Peyer's patch (tissue), 4 donors: ENCODE measurements at places on chromosomes 3 and 15. TPM values are rescaled to one million over a fixed set of nuclear protein-coding genes. Genes with fewer than 3 reads are reported as not detected.

Gene IL5RA
- not detected for total RNA-seq

Gene SERPINI2
- total RNA-seq, result 5.0 TPM

Gene PIK3R4
- 20.6 TPM for total RNA-seq

GRCh38 chr3:77919244-77919643 lies 879.3 kb downstream of the ROBO2 start:
- DNase-seq, result no peak
- no peak overlapping the region for H3K27ac ChIP-seq
- no peaks in the 10 kb centered on the region for H3K27me3 ChIP-seq
- no peaks in the 10 kb centered on the region for H3K36me3 ChIP-seq
- no peaks in the 10 kb centered on the region for H3K4me1 ChIP-seq

DNA sequence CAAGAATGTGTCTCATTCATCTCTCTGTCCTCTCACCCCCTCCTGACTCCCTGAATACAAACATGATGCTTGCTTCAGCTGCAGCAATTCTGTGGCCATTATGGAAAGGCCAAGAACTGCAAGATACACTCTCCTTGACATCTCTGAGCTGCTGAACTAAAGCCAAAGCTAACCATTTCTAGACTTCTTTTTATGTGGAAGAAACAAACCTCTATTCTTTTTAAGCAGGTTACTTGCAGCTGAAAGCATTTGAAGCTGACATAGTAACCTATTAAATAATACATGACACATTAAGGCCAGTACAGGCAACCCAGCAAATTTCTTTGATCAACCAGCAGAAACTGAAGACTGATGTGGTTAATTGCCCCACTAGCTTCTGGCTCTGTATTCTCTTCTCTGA lies 17.5 kb downstream of the FHIT start:
- no peak overlapping the region for H3K27ac ChIP-seq
- no peaks in the 10 kb centered on the region for H3K36me3 ChIP-seq
- DNase-seq, result no peak

DNA sequence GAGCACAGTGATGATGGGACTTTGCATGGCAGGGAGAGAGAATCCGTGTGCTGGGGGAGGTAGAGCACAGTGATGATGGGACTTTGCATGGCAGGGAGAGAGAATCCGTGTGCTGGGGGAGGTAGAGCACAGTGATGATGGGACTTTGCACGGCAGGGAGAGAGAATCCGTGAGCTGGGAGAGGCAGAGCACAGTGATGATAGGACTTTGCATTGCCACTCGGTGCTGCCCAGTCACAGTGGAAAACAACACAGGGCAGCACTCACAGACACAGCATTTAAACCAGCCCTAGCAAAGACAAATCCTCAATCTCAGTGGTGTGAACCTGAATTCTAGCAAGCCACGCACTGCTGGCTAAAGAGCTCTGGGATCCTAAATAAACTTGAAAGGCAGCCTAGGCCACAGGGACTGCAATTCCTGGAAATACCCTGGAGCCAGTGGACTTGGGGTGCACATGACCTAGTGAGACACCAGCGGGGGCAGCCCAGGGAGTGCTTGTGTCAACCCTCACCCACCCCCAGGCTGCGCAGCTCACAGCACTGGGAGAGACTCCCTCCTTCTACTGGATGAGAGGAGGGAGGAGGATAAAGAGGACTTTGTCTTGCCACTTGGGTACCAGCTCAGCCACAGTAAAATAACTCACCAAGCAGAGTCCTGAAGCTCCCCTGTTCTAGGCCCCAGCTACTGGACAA lies 23.4 kb upstream of the TNK2 start:
- H3K4me3 ChIP-seq, result no peak overlapping the region
- H3K4me1 ChIP-seq, result no peaks in the 10 kb centered on the region
- no peaks in the 10 kb centered on the region for H3K27me3 ChIP-seq
- DNase-seq, result no peak

- no peaks in the 10 kb centered on the region for H3K27me3 ChIP-seq
- H3K4me3 ChIP-seq, result no peak overlapping the region
- no peaks in the 10 kb centered on the region for H3K36me3 ChIP-seq
- no peaks in the 10 kb centered on the region for H3K4me1 ChIP-seq
- no peak overlapping the region for H3K27ac ChIP-seq
Observed at GRCh38 chr3:151016478-151016795, 43.9 kb upstream of the CLRN1 start.
